NCI-H524 treated with DMSO at 0.1 percent for 48 hours (cell line): ENCODE measurements at places on chromosomes 3 and 15.

- no peak for DNase-seq
Measured at GRCh38 chr3:71160785-71161546, 422.6 kb downstream of the FOXP1 start.

DNA sequence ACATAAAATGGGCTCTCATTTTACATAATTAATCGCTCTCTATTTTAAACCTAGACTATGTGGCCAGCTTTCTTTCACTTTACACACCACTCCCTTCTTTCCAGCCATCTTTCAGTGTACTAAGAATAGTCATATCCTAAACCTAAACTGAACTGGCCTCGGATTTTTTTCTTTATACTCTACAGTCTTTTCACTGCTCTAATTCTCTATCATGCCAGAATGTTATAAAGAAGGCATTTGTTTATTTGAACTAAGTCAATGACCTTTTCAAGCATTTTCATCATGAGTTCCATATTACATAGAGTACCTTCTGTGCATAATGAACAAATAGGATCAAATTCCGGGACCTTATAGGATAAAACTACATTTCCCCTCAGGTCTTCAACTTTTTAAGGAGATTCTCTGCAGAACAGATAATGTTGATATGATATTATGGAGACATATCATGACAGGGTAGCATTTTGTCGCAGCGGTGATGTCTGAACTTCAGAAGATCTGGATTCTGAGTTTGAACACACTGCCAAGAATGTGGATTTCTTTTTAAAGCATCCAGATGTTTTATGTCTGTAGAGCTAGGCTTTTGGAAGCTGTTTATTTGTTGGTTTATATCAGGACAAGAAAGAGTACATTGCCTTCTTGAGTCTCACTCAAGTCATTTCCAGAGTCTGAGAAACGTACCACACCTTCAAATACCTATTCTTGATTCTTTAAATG is 1047.3 kb downstream of the MCTP2 start:
- DNase-seq, result no peak

DNA sequence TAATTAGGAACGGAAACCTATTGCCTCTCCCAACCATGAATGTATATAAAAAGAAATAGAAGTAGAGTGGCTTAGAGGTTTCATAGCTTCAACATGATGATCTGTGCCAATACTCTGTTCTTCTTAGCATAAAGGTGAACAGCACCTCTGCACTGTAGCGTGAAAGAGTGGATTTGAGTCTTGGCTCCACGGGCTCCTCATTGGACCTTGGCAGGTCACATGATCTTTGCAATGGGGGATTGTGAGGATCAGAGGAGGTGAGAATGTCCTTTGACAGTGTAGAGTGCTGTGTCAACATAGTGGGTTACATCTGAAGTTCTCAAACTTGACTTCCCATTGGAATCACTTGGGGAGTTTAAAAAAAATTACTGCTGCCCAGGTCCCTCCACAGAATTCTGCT is 51.4 kb downstream of the FEM1B start:
- no peak for DNase-seq

DNA sequence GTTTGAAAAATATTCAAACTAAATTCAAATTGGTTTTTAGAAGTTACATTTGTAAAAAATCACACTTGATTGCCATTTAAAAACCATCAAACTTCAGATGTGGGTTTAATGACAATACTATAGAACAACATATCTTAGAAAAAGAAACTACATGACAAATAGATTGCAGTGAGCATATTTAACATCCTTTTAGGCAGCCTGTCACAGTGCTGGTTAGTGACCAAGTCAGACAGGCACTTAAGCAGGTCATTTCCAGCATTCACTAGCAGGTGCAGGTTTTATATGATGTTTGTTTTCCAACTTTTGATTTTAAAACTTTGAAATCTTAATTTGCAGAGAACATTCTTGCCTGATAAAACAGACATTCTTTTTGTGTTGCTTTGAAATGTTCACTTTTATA is 115.7 kb downstream of the MBNL1 start:
- no peak for DNase-seq

DNA sequence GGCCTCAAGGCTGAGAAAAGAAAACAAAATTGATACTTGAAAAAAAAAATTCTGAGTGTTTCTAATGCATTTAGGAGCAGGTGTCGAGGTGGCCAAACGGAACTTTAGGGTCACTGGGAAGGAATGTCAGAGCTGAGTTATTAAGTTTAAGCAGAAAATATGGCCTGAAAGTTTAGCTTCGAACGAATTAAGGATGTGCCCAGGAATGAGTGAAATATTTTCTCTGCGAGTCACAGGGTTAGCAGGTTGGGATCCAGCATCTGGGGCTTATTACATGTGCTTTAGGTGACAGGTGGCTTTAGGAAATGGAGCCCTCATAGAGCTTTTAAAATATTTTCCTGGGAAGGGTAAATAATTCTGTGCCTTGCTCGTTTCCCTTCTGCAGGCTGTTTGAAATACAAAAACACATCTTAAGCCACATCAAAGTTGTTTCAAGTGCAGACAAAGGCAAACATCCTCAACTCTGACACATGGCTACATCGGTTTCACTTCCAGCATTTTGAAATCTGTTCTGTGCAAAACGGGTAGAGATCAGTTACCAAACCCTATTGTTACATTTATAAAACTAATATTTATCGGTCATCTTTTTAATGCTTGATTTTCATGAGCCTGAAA is 143.1 kb upstream of the ARRDC4 start:
- no peak for DNase-seq

GRCh38 chr3:39937874-39938273 is 128.5 kb downstream of the MYRIP start:
- no peak for DNase-seq

DNA sequence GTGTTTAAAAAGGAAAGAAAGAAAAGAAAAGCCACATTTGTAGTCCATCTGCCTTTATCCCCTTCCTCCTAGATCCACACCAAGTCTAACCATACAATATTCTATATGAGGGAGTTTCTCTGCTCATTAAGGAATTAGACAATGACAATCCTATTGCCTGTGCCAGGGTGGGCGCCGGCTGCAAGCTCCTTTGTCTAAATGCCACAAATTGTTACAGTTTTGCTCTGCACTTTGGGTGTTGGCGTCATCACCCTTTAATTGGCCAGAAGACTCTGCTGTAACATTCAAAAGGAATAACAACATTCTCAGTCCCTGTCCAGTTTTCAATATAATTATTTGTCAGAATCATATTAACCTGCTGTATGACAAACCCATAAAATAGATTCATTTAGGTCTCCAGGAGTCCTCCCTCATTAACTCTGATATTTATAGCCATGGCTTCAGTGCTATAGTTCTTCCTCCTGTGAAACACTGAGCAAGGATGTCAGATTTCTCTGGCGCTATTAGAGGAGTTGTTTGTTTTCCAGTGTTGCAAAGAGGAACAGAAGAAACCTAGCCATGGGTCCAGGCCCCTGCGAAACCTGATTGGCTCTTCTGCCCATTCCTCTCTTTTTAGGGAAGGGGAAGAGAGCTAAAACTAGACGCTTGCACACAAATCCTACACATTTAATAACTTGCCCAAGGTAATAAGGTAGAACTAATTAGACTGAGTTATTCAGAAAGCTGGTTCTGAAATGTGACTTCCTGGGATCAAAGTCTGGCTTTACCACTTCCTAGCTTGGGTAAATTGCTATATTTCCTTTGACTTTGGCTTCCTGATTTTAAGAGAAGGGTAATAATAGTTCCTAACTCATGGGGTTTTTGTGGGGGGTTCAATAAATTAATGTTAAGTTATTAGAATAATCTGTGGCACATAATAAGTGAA is 112.4 kb downstream of the CD47 start:
- DNase-seq, result no peak

DNA sequence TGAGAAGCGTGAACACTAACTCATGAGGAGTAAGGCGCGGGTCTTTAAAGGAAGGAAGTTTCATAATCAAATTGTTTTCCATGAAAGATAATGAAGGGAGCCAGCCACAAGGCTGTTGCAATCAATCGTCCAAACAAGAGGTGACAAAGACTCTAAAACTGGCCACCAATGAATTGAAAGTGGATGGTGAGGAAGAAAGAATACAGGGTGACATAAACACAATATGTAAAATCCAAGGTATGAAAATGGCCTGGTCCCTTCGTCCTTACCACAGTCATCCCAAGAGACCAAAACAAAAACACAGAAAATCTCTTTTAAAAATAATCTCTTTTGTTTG is 12.0 kb downstream of the CD86 start:
- DNase-seq, result no peak
